ENCODE measurements at places on chromosomes 12 and 14.

GRCh38 chr12:71075743-71076142, 82.1 kb downstream of the TSPAN8 start:
- DNase-seq, result no peak

GRCh38 chr12:59066445-59066844, 146.1 kb upstream of the LRIG3 start:
- DNase-seq, result no peak

GRCh38 chr12:63909746-63910145, 65.2 kb downstream of the SRGAP1 start:
- DNase-seq, result no peak

DNA sequence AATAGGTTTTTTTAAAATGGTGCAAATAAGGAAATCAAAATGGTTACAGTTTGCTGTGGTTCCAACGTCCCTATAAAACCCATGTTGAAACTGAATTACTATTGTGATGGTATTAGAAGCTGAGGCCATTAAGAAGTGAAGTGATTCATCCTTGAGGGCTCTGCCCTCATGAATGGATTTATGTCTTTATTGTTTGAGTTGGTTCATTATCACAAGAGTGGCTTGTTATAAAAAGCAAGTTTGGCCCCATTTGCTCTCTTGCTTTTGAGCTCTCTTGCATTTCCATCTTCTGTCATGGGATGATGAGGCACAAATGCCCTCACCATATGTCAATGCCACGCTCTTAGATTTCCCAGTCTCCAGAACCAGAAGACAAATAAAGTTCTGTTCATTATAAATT, 62.3 kb downstream of the PRKD1 start:
- DNase-seq, result no peak

DNA sequence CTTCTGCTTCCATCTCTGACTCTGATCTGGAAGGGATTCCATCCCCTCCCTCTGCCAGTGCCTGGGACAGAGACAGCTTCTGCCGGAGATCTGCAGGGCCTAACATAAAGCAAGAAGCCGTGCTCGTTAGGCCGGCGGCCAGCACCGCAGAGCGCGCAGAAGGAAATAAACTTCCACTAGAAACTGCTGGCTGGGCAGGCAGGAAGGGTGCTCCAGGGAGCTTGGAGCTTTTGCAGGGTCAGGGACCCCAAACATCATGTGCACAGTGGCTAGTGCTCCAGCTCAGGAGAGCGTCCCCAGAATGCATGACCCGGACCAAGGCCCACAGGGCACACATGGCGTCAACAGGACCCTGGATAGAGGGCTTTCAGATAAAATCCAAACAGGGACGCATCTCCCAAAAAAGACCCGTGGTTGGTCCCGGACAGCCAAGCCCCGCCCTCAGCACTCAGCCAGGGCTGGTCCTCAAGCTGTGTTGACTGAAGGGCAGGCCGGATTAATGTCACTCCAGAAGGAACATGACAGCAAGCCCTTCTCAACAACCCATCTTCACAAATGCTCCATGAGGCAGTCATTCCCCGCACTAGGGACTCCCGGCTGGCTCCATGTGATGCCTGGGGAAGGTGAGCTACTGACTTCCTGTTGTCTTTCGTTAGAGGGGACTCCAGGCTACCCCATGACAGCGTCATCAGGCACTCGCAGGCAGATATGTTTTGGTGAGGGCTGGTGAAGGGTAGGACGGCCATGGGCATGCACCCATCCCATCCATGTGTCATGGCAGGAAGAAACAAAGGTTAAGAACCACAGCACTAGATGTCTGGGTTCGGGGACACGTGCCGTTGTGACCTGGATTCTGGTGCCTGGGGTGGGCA, 121.5 kb downstream of the CALM1 start:
- DNase-seq, result no peak

DNA sequence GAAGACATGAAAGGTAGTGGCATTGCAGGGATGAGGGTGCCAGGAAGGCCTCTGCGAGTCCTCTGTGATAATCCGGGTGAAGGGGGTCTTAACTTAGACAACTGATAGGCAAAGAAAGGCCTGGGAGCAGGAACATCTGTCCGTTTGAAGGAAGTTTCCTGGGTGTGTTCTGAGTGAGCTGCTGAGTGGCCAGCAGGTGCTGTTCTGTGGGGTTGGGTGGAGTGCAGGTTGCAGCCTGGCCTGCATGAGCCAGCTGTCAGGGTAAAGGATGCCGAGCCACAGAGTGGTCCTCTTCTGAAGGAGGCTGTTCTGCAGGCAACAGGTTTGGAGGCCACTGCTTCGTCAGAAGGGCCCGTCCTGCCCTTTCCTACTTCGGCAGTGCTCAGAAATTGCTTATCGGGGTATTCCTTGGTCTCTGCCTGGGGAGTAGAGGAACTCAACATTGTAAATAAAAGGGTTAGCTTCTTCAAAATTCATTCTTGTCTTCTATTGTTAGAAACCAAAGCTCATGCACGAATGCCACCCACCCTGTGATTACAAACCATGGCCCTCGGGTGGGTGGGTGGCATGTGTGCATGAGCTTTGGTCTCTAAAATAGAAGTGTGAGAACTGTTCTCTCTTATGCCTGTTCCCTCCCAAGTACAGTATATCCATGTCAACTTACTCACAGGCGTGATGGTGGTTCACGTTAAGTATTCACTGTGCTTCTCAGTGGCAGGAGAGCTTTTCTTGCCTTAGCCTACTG, 118.9 kb downstream of the CHST11 start:
- DNase-seq, result no peak

- no peak for DNase-seq
These were observed 253.7 kb downstream of the SLC6A15 start for GRCh38 chr12:84658877-84659276.

GRCh38 chr14:25034803-25035681, 14.9 kb downstream of the STXBP6 start:
- no peak for DNase-seq
